ENCODE measurements at places on chromosomes 1 and 21.

- no peak for DNase-seq
Observed at GRCh38 chr1:164562947-164563520, 4.0 kb downstream of the PBX1 start.

DNA sequence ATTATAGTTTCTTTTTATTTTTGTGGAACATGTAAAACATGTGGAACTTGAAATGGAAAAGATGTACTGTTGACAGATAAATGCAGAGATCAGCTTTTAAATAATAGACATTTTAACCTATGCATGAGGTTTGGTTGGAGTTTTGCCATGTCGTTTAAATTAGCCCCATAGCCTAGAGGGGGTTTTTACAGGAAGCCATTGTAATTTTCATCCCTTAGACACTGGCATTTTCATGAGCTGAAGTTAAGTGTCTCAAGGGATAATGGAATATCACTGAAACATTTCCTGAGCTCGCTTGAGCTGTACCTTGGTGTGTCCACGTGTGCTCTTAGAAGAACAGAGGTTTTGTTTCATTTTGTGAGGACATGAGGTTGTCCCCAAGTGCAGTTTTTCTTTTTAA is 54.2 kb downstream of the HMCN1 start:
- DNase-seq: peak; percentile 25

GRCh38 chr1:223260712-223261111 is 103.3 kb downstream of the SUSD4 start:
- no peak for DNase-seq

DNA sequence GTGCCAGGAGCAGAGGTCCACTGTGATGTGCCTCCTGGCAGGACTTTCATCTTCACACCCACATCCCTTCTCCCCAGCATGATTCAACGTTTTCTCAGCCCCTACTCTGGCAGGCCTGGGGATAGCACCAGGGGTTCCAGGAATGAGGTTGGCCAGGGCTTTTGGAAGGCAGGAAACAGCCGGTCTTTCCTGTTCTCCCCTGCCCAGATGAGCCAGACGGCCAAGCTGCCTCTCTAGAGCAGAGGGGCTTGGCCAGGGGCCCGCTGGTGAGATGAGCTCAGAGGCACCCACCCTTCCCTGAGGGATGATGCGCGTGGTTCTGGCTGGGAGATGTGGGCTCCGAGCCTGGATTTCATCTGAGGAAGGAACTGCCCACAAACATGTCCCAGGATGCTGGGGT is 4.3 kb upstream of the MFAP2 start:
- peak; percentile 97 for DNase-seq

- DNase-seq: peak; percentile 89
Observed at GRCh38 chr21:32382108-32382644, 10.6 kb downstream of the URB1 start.

DNA sequence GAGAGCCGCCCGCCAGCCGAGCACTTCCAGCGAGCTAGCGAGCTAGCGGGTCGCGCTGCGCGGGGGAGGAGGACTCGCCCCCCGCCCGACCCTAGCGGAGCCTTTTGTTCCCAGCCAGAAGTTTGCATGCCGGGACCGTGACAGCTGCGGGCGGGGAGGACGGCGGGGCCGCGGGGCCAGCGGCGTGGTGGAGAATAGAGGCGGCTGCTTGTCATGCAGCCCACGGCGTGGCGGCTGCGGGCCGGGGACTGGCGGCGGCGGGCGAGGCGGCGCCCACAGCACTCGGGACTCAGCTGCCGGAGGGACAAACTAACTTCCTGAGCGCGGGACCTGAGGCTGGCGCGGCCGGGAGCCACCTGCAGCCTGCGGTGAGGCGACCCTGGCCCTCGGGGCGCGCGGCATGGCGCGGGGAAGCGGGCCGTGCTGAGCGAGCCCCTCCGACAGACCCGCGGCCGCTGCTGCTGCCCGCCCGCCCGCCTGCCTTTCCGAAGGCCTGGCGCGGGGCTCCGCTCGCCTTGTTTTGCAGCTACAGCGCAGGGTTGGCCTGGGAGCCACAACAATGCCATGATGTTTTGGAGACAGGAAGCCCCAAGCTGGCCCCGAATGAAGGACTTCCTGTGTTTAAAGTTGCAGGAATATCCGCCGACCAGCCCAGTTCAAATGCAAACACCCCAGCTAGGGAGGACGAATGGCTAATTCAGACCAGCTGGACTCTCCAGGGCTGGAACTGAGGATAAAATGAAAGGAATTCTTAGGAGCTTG is 82.2 kb upstream of the BMP8A start:
- DNase-seq: peak; percentile 83

DNA sequence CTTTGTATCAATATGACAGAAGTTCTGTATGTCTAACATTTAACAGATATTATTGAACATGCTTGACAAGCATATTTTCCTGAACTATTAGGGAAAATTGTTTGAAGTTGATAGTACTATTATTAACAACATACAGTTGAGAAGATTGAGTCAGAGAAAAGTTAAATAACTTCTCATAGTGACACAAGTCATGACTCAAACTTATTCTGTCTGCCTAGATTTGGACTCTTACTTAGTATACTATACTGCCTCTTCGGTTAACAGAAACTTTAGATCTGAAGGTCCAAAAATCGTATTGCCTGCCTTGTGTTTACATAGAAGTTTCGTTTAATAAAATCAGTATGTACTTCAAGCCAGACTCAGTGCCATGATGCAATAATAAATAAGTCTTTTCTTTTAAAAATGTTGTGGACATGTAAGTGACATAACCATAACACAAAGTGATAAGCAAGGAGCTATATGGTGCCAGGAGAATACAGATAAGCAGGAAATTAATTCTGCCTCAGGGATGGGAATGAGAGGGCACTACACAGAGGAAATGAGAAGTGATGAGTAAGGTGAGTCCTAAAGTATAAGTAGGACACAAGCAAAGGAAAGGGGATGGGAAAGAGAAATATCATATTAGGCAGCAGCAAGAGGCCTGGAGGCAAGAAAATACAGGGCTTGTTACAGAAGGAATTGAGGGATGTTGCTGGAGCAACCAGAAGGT is 48.1 kb downstream of the LHX9 start:
- DNase-seq: no peak

DNA sequence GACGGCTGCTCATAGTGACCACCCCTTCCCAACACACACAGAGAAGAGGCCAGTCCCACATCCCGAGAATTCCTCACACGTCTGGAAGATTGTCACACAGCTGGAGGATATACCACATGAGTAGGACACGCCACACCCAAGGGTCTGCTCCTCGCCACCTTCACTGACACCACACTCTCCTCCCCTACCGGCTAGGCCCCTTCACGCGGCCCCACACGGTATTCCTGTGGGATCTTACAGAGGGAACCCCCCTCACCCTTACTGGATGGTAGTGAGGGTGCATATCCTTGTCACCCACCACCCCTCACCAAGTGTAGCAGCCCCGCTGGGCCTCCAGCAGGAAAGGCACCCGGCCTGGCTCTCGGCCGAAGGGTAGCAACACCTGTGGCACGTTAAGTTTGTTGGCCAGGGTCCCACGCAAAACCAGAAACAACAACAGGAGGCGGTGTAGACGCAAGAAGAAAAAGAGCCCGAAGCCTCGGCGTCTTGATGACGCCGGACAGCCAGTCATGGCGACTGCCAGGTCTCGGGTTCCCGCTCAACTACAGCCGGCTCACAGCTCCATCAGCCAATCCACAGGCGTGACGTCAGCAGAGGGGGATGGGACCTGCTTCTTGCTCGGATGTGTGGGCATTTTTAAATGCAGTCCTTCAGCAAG is at the start of gene NUP210L:
NUP210L (minus strand) TSS at position 540 of the 658 bp plus-strand sequence.
- peak; percentile 16 for DNase-seq

DNA sequence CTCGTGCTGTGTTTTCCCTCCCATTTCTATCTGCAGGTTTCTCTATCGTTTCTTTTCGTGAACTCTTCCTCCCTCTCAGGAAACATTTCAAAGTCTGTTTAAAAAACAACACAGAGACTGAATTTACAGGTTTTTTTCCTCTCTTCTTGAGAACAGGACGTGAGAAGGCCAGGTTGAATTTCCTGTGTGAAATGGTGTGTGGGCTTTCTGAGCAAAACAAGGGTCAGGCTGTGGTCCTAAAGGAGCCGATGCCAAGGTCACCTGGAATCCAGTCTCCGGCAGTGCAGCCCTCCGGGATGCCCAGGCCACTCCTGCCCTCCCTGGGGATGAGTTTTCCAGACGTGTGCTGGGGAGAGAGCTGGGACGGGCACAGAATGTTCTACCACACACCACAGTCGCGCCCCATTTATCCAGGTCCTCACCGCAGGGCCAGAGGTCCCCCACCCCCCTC is 62.7 kb upstream of the RUNX3 start:
- DNase-seq: no peak

DNA sequence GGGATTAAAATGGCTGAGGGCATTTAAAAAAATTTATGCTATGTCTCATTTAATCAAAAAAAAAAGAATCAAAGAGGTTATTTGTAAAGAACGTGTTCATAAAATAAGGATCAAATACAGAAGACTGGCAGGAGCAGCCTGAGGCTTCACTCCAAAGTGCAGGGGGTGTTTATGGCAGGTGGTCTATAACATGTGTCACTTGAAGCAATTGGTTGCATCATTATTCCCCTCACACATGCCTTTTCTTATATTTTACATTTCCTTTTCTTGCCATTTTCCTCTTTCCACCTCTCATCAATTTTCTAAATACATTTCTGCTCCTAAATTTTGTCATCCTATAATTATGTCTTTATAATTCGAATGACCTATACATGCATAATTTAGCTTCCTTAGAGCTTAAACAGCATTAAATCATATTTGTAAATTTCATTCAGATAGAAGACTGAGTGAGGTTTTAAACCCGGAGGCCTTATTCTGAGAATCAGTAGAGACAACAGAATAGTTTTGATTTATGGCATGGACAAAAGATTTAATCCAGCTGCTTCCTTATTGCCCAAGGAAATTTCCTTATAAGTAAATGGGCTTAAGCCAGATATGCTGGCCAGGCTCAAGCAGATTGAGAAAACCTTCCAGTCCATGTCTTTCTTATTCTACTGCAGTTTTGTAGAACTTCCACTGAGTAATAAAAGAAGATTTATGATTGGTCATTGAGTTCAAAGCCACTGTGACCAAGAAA is 322.8 kb downstream of the TGFB2 start:
- no peak for DNase-seq

GRCh38 chr21:26095131-26095530 is 75.4 kb downstream of the APP start:
- no peak for DNase-seq

DNA sequence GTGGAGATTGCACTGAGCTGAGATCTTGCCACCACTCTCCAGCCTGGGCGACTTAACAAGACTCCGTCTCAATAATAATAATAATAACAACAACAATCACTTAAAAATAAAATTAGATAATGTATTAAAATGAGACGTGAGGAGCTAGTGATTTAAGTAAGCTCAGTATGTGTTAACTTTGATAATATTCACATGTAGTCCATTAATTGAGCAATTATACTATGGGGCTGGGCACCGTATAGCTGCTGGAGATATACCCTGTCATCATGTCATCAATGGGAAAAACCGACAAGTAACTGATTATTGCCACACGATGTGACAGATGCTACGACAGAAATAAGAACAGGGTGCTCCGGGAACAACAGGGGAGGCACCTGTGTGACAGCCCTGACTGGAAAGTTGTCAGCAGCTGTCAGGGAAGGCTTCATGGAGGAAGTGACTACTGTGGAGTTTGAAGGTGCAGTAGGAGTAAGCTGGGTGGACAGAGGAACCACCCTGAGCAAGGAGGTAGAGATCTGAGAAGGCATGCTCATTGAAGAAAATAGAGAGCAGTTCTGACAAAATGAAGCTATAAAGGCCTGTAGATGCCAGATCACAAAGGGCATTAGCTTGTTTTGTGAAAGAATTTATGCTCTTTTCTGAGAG is 924 bp upstream of the CAMSAP2 start:
- no peak for DNase-seq

DNA sequence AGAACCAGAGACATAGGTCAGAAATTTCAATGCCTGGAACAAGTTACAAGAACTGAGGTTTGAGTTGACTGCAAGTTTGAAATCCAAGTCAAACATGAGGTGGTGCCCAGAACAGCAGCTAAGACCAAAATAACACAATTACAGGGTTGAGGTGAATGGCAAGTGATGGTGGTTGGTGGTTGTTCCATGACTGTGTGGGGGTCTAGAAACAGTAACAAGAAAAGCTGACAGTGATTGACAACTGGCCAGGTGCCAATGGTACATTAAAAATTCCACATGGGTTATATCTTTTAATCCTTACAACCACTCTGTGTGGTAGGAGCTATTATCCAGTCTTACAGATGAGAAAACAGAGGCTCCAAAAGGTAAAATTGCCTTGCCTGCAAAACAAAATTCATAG is 32.0 kb downstream of the RIMS3 start:
- DNase-seq: no peak

DNA sequence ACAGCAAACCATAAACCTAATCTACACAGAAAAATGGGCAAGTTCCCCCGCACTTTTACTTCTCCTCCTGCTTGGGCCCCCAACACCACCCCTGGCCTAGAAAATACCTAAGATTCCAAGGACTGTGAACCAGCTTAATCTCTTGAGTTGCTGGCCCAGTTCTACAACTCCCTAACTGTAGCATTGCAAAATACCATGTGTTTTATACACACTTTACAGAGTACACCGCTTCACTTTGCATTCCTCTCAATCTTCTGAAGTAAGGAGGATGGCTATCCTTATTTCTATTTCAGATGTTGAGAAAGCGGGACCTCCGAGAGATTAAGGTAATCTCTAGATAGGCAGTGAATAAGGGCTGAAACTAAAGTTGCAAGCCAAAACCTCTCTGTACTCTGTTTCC is 408.3 kb upstream of the NR5A2 start:
- peak; percentile 3 for DNase-seq

- no peak for DNase-seq
Observed at GRCh38 chr21:46393451-46393940, 65.2 kb upstream of the DIP2A start.

- DNase-seq: peak; percentile 71
Observed at GRCh38 chr1:101236516-101237228, at the start of gene S1PR1. Gene S1PR1 (plus strand): TSS chr1:101237019. CDS start chr1:101238985, 1,966 bp downstream.

GRCh38 chr21:44727757-44728156 is 16.4 kb upstream of the TSPEAR start:
- DNase-seq: no peak

DNA sequence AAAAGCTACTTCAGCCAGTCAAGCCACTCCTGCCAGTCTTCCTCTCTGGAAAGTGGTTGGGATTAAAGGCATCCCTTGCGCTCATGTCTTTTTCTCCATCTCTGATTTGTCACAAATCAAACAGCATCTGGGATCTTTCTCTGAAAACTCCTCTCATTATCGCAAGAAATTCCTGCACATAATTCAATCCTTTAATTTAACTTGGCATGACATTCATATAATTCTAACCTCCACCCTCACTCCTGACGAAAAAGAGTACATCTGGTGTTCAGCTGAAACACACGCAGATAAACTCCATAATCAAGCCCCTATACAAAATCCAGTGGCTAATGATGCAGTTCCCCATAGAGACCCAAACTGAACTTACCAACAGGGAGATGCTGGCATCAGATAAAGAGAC is 19.4 kb upstream of the SLC2A5 start:
- DNase-seq: no peak
